Chondrocyte (in vitro differentiated cells): ENCODE measurements at places on chromosomes 11 and 22. TPM values are rescaled to one million over a fixed set of nuclear protein-coding genes. Genes with fewer than 3 reads are reported as not detected.

Gene TMEM218
- total RNA-seq, result 11.5 to 15.2 TPM (median 12.0 TPM) in 3 replicates

Gene CNGA4
- 0.17 to 0.22 TPM in 2 of 3 replicates, not detected in the other for total RNA-seq

Gene OR52D1
- total RNA-seq, result not detected in 3 replicates

Gene LIF
- 18.9 to 21.5 TPM (median 21.3 TPM) in 3 replicates for total RNA-seq

Gene LARGE1
- total RNA-seq, result 21.3 to 24.8 TPM (median 22.6 TPM) in 3 replicates
